Dermis blood vessel endothelial cell (primary cell): ENCODE measurements at places on chromosomes 2 and 18.

DNA sequence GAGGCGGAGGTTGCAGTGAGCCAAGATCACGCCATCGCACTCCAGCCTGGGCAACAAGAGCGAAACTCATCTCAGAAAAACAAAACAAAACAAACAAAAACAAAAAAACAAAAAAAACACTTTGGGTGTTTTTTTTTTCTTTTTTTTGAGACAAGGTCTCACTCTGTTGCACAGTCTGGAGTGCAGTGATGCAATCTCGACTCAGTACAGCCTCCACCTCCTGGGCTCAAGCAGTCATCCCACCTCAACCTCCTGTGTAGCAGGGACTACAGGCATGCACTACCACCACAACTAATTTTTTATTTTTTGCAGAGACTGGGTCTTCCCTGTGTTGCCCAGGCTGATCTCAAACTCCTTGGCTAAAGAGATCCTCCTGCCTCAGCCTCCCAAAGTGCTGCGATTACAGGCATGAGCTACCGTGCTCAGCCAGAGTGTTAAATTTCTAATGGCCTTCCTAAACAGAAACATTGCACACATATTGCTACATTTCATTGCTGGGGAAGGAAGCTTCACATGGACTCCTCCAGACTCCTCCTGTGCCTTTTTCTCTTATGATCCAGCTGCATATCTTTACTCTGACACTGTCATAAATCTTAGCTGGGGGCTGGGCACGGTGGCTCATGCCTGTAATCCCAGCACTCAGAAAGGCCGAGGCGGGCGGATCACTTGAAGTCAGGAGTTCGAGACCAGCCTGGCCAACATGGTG is 19.7 kb downstream of the STARD7 start:
- no peak for DNase-seq

DNA sequence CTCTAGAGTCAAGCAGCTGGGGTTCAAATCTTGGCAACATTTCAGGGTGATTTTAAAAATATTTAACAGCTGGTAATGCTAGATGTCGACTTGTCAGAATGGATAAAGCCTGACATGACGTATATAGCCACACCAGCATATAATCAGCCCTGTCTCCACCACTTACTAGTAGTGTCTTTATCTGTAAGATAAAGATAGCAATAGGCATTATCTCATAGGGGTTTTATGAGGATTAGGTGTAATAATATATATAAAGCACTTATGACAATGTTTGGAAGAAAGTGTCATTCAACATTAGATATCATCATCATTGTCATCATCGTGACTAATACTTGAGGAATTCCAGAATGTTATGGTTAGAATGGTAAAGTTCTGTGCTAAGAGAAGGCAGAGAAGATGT is 369.0 kb upstream of the CWC22 start:
- DNase-seq, result no peak

GRCh38 chr2:103991591-103991990 is 862.3 kb upstream of the POU3F3 start:
- DNase-seq, result no peak

DNA sequence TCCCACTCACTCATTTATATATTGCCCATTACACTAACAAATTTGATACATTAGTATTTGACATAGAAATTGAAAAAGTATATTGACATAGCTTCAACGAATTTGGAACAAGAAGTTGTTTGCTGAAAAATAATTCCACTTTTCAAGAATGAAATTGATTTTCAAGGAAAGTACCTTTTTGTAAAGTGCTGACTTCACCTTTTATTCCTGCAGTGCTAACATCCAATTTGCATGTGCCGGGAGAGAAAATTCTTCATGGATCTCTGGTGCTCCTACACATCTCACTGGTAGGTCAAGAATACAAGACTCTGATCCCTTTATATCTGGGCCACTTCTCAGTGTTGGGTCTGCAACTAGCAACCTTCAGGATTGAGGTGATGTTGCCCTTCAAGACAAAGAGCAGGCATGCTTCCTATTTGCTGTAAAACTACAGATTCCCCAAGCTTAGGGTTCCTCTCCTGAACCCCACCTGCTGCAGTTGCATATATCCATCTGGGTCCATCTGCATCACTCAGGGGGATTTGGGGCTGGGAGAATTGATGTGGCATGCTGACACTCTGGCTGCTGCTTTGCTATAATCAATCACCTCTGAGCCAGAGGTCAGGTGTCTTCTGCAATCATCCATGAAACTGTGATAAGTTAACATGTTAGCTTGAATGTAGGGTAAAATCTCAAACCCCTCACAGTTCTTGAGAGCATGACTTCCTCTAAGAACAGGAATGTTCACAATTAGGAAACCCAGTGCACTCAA is 108.4 kb upstream of the TTN start:
- no peak for DNase-seq

DNA sequence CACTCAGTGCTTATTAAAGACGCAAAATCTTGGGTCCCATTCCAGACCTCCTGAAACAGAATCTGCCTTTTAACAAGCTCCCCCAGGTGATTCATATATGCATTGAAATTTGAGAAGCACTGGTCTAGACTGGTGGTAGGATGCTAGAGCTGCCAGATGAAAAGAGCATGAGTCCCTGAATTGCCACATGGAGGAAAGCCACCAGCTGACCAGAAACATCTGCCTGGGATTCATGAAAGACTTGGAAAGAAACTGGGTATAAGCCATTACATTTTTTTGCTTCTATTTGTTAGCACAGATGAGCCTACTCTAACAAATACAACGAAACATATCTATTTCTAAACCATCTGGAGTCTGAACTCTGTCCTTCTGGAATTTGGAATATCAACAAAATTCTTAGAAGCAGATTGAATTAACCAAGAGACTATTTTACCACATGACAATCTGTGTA is 228.9 kb downstream of the RBM43 start:
- DNase-seq, result no peak

- DNase-seq, result no peak
These were observed 55.0 kb downstream of the PLEKHM3 start for GRCh38 chr2:207970147-207970825.

DNA sequence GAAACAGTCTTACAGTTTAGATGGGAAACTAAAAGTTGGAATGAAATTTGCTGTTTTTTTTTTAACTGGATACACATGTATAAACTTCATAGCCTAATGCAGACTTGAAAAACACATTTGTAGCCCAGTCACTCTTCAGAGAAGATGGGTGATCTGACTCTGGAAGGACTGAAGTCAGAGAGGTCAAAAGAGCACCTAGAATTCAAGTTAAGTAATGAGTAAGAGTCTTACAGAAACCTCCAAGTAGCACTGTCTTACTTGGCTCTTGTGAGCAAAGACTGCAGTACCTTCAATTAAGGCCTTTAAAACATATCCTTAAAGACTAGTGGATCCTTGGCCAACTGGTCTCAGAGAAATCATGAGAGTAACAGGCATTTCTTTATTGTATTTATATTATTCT is 41.9 kb downstream of the TRAPPC8 start:
- no peak for DNase-seq

DNA sequence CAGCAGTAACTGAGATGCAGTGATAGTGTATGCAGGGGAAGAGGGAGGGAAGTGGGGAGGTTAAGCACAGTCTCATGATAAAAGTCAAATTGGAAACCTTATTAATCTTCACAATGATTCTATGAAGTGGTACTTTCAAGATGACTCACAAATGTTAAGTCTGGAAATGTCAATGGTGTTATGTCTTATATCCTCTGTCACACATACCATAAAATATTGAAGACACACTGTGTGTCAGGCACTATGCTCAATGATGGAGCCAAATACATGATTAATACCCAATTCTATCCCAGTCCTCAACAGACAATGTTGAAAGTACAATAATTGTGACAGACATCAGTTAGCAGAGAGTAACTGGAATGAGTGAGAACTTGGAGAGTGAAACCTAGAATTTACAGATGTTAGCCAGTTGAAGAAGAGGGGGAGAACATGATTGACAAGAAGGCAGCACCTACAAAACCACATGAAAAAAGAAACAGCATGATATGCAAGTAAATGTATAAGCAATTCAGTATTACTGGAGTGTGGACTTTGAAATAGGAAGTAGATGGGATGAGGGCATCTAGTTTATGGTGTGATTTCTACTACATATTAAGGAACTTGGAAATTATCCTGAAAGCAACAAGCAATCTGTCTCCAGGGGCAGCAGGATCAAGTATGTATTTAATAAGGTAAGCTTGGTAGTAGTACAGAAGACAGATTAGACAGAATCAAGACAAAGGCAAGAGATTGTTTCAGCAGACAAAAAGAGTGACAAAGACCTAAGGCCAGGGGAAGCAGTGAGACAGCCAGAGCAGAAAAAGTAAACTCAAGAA is 107.6 kb downstream of the STRN start:
- DNase-seq, result no peak

- peak; percentile 17 for DNase-seq
These were observed 1.4 kb downstream of the AAK1 start for GRCh38 chr2:69641887-69642708.
